ENCODE measurements at places on chromosomes 7 and 10. TPM values are rescaled to one million over a fixed set of nuclear protein-coding genes. Genes with fewer than 3 reads are reported as not detected.

Gene MSMB
- not detected for total RNA-seq

Gene PWWP2B
- total RNA-seq, result 16.7 TPM

Gene PRSS37
- not detected for total RNA-seq

Gene REEP3
- 21.1 TPM for total RNA-seq

Gene CYP3A4
- total RNA-seq, result not detected

Gene FAM25C
- not detected for total RNA-seq

Gene PANK1
- 1.2 TPM for total RNA-seq

Gene GPR15LG
- not detected for total RNA-seq

Measured in T-helper 17 cell (primary cell).